ENCODE measurements at places on chromosomes 16 and 17. TPM values are rescaled to one million over a fixed set of nuclear protein-coding genes. Genes with fewer than 3 reads are reported as not detected.
A peak's percentile ranks its signal among the peaks of the same experiment; 100 is the strongest.

- no peak for DNase-seq
- H3K4me1 ChIP-seq: no peaks in the 10 kb centered on the region
- no peaks in the 10 kb centered on the region for H3K27me3 ChIP-seq
Measured at GRCh38 chr16:65700596-65700995, 578.7 kb upstream of the CDH11 start.

TSNAXIP1 gene
- total RNA-seq: 0.77 TPM

MOSMO gene
- 9.6 TPM for total RNA-seq

- no peak overlapping the region for H3K27ac ChIP-seq
- no peak overlapping the region for H3K4me3 ChIP-seq
- DNase-seq: no peak
- H3K4me1 ChIP-seq: no peaks in the 10 kb centered on the region
- no peaks in the 10 kb centered on the region for H3K27me3 ChIP-seq
Measured at GRCh38 chr17:3922765-3923164, 6.5 kb upstream of the P2RX1 start.

DNA sequence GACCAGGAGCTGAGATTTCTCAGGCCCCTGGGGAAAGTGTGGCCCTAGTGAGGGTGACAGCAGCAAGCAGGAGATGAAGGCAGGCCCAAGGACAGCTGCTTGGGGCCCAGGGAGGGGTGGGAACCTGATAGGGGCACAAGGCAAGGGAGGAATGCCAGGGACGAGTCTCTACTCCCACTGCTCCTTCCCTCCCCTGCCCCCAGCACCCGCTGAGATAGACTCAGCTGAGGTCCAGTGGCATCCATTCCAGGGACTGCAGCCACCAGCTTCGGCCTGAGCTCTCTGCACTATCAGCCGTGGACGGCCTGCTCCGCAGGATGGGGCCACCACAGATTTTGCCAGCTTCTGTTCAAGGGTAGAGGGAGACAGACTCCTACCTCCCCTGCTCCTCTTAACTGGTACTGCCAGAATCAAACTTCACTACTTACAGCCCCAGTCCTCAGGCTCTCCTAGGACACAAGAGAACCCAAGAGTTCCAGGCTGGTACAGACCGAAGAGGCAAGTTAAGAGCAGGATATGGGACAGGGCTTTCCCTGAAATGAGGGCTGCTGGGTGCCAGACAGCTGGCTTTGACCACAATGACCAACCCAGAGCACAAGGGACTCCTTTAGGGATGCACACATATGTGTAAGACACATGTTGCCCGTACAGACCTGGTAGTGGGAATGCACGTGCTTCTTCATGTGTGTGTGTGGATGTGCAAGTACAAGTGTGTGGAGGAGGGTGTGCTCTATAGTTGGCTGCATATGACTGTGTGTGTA is 5.5 kb downstream of the CACNB1 start:
- H3K36me3 ChIP-seq: peaks cover 8% of the 10 kb centered on the region
- H3K27ac ChIP-seq: no peak overlapping the region
- H3K4me3 ChIP-seq: no peak overlapping the region
- peaks cover 22% of the 10 kb centered on the region for H3K4me1 ChIP-seq
- no peaks in the 10 kb centered on the region for H3K27me3 ChIP-seq
- no peak for DNase-seq

HOXB3 gene
- total RNA-seq: 2.6 TPM

DNAAF8 gene
- total RNA-seq: not detected

- H3K27me3 ChIP-seq: no peaks in the 10 kb centered on the region
- no peaks in the 10 kb centered on the region for H3K36me3 ChIP-seq
- no peak overlapping the region for H3K4me3 ChIP-seq
- no peak overlapping the region for H3K27ac ChIP-seq
Measured at GRCh38 chr16:73321853-73322252, 273.9 kb upstream of the ZFHX3 start.

VASN gene
- total RNA-seq: not detected

- no peak overlapping the region for H3K4me3 ChIP-seq
- H3K27ac ChIP-seq: no peak overlapping the region
- H3K27me3 ChIP-seq: no peaks in the 10 kb centered on the region
- H3K4me1 ChIP-seq: no peaks in the 10 kb centered on the region
- no peak for DNase-seq
Measured at GRCh38 chr17:71528210-71528609, 592.6 kb upstream of the SOX9 start.

GRCh38 chr17:64176556-64176955 is 46.6 kb upstream of the ERN1 start:
- peaks cover 25% of the 10 kb centered on the region for H3K36me3 ChIP-seq
- H3K27me3 ChIP-seq: no peaks in the 10 kb centered on the region
- H3K27ac ChIP-seq: no peak overlapping the region
- H3K4me1 ChIP-seq: no peaks in the 10 kb centered on the region
- DNase-seq: no peak

GRCh38 chr16:83851473-83851872 is 43.7 kb downstream of the HSBP1 start:
- no peak for DNase-seq
- no peaks in the 10 kb centered on the region for H3K36me3 ChIP-seq
- no peak overlapping the region for H3K4me3 ChIP-seq

SRCIN1 gene
- total RNA-seq: 1.6 TPM

TEKT1 gene
- not detected for total RNA-seq

GRCh38 chr16:88804552-88805339 is 1.2 kb downstream of the CDT1 start:
- peak; percentile 63 for DNase-seq
- H3K4me1 ChIP-seq: peaks cover 36% of the 10 kb centered on the region
- H3K36me3 ChIP-seq: peaks cover 49% of the 10 kb centered on the region
- H3K27me3 ChIP-seq: no peaks in the 10 kb centered on the region

LPO gene
- total RNA-seq: not detected

GRCh38 chr17:31198026-31198425 is 99.0 kb downstream of the OMG start:
- no peaks in the 10 kb centered on the region for H3K27me3 ChIP-seq
- peaks cover 2% of the 10 kb centered on the region for H3K36me3 ChIP-seq
- H3K4me1 ChIP-seq: peaks cover 2% of the 10 kb centered on the region
- H3K4me3 ChIP-seq: no peak overlapping the region
- no peak overlapping the region for H3K27ac ChIP-seq

GP1BA gene
- not detected for total RNA-seq

GRCh38 chr16:80084614-80085013 is 456.2 kb upstream of the DYNLRB2 start:
- DNase-seq: peak; percentile 44
- no peak overlapping the region for H3K4me3 ChIP-seq
- H3K27me3 ChIP-seq: no peaks in the 10 kb centered on the region
- H3K4me1 ChIP-seq: no peaks in the 10 kb centered on the region
- H3K36me3 ChIP-seq: no peaks in the 10 kb centered on the region
- H3K27ac ChIP-seq: no peak overlapping the region

KRT28 gene
- total RNA-seq: not detected

GRCh38 chr16:14289692-14290340 is 218.7 kb downstream of the MRTFB start:
- H3K27ac ChIP-seq: no peak overlapping the region
- peak; percentile 51 for DNase-seq
- H3K27me3 ChIP-seq: no peaks in the 10 kb centered on the region
- peaks cover 10% of the 10 kb centered on the region for H3K4me1 ChIP-seq
- no peak overlapping the region for H3K4me3 ChIP-seq
- H3K36me3 ChIP-seq: peaks cover 3% of the 10 kb centered on the region

NECAB2 gene
- not detected for total RNA-seq

DNA sequence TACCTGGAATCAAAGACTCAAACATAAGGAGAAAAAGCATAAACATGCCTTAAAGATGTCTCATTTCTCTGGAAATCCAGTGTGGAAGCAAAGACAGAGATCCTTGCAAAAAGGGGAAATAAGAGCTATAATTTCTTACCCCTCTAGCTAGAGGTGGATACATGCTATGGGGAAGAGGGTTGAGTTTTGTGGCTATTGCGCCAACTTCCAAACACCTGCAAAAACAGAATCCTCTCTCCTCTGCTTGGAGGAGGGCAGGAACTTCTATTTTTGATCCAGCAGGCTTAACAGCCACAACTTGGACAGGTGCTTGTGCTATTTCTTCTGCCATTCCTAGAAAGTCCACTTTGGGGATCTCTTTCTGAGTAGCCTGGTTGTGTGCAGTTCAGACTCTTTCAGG is 21.5 kb upstream of the NUDT7 start:
- peaks cover 10% of the 10 kb centered on the region for H3K27me3 ChIP-seq
- H3K4me3 ChIP-seq: no peak overlapping the region
- no peak overlapping the region for H3K27ac ChIP-seq
- H3K36me3 ChIP-seq: no peaks in the 10 kb centered on the region

DNA sequence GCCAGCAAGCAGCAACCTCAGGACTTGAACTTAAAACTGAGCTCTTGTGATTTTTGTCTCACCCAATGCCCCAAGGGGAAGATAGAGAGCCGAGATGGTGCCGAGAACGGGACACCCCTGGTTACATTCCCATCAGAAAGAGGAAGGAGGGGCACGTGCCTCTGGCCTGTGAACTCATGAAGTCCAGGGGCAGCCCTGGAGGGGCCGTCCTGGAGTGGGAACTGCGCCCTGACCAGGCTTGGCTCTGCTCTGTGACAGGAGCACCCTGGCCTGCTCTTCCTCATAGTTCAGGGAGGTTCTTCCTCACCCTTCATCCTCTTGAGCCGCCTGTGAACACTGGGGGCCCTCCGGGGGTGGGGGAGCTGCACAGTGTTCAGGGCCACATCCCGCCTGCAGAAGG is 130.3 kb upstream of the FOXF1 start:
- H3K36me3 ChIP-seq: no peaks in the 10 kb centered on the region
- H3K27ac ChIP-seq: no peak overlapping the region
- H3K27me3 ChIP-seq: peaks cover 8% of the 10 kb centered on the region
- no peaks in the 10 kb centered on the region for H3K4me1 ChIP-seq

DNA sequence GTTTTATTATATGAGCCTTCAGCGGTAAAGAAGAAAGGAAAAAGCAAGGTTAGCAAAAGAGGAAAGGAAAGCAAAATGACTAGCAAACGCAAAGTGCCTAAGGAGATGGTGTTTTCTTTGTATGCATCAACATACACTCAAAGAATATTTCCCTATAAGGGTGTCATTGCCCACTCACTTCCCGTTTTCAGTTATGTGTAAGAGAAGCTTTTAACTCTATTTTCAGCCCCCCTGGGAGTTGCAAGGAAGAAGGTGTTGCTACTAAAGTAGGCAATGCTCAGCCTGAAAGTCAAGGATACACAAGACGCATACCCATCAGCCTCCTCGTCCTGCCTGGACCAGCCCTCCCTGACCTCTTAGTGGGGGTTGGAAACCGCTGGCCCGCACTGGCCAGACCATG is 267.7 kb upstream of the ZFHX3 start:
- DNase-seq: no peak
- no peak overlapping the region for H3K4me3 ChIP-seq
- H3K4me1 ChIP-seq: no peaks in the 10 kb centered on the region
- no peaks in the 10 kb centered on the region for H3K36me3 ChIP-seq

- peaks cover 4% of the 10 kb centered on the region for H3K36me3 ChIP-seq
- H3K4me3 ChIP-seq: no peak overlapping the region
- no peaks in the 10 kb centered on the region for H3K4me1 ChIP-seq
- no peaks in the 10 kb centered on the region for H3K27me3 ChIP-seq
Measured at GRCh38 chr16:67443265-67443664, 12.3 kb downstream of the HSD11B2 start.

GNG13 gene
- total RNA-seq: not detected

GRCh38 chr16:2244301-2244700 is 7.1 kb downstream of the ECI1 start:
- peaks cover 3% of the 10 kb centered on the region for H3K36me3 ChIP-seq
- no peaks in the 10 kb centered on the region for H3K27me3 ChIP-seq
- no peak for DNase-seq
- H3K4me1 ChIP-seq: no peaks in the 10 kb centered on the region

DNA sequence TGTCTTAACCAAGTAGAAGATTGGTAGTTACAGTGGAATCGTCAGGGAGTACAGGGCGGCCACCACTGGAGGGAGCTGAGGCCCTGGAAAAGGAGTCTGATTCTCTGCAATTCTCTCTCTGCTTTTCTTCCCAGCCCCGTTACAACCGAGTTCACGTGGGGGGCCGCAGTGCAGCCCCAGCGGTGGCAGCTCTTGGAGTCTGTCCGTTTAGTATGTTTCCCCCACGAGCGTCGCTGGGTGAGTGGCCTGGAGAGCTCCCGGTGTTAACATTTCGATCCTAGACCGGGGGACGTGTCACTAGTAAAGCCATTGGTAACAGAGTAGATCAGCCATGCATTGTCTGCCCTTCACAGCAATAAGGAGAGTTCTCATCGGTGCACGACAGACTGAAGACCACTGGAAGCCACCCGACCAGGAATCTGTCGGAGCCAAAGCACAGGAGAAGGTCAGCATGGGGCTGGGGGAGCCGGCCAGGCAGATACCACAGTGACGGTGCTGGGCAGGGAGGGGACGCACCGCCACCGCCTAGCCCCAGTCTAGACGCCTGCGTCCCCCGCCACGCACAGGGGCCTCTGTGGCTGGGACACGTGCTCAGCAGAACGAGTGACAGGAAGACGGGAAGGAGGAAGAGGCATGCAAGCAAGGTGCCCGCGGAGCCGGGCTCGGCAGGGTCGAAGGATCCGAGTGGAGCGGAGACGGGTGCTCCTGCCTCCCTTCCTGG is 15.7 kb downstream of the SLC16A3 start:
- H3K27ac ChIP-seq: peak overlapping the region; percentile 70
- H3K4me3 ChIP-seq: no peak overlapping the region
- peak; percentile 60 for DNase-seq
- H3K27me3 ChIP-seq: no peaks in the 10 kb centered on the region
- peaks cover 58% of the 10 kb centered on the region for H3K36me3 ChIP-seq

GRCh38 chr17:78315355-78316114 is 44.3 kb downstream of the SOCS3 start:
- DNase-seq: peak; percentile 83
- peaks cover 49% of the 10 kb centered on the region for H3K4me1 ChIP-seq
- no peaks in the 10 kb centered on the region for H3K36me3 ChIP-seq
- peaks cover 1% of the 10 kb centered on the region for H3K27me3 ChIP-seq
- H3K4me3 ChIP-seq: peak overlapping the region; percentile 32

- no peak overlapping the region for H3K27ac ChIP-seq
- H3K27me3 ChIP-seq: peaks cover 23% of the 10 kb centered on the region
- H3K36me3 ChIP-seq: no peaks in the 10 kb centered on the region
- no peak overlapping the region for H3K4me3 ChIP-seq
- peak; percentile 31 for DNase-seq
- H3K4me1 ChIP-seq: peaks cover 18% of the 10 kb centered on the region
Measured at GRCh38 chr16:68444056-68444657, 4.2 kb downstream of the SMPD3 start.

MYH11 gene
- total RNA-seq: 0.07 TPM

KRTAP2-2 gene
- not detected for total RNA-seq

DNA sequence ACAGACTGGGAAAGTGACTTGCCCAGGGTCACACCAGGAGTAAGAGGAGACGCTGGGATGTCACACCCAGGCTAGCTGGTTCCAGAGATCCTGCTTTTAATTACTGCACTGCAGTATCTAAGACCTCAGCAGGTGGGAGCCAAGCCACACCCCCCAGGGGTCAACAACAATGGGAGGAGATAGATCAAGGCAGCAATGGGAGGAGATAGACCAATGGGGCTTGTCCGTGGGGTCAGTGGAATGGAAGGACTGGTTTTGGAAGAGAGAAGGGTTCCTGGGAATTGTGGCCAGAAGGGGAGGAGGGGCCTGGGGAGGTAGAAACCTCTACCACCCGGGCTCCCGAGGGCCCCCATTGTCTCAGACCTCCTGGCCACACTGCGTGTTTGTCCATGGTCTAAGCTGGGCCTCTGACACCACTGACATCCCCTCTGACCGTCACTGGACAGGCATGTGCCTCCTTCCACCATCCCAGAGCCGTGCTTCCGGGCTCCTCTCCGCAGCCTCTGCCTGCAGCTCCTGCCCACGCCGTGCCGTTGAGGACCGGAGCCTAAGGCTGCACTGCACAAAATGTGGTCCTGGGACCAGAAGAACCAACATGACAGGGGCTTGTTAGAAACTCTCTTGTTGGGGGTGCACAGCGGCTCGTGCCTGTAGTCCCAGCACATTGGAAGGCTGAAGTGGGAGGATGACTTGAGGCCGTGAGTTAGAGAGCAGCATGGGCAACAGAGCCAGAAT is 69.8 kb upstream of the RPH3AL start:
- no peak overlapping the region for H3K27ac ChIP-seq
- peaks cover 33% of the 10 kb centered on the region for H3K4me1 ChIP-seq
- H3K4me3 ChIP-seq: no peak overlapping the region
- no peaks in the 10 kb centered on the region for H3K27me3 ChIP-seq
